ENCODE measurements at places on chromosomes 4 and X.

- DNase-seq: no peak
These were observed 25.1 kb upstream of the CCDC149 start for GRCh38 chr4:24937917-24938281.

DNA sequence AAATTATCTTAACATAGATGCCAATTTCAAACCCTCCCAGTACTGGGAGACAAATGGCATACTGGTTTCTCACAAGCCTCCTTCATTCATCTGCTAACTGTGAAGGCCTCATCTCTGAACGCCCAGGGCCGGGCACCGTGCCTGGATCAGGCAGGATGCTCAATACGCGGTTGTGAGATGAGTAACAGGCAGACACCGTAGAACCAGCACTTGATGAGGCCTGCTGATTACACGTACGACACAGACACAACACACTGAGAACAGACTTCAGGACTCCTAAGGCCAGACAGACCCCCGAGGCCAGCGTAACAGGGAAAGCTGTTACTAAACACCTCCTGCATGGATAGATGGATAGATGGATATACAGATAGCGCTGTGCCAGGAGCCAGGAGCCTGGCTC, 154.6 kb downstream of the AFAP1 start:
- no peak for DNase-seq

DNA sequence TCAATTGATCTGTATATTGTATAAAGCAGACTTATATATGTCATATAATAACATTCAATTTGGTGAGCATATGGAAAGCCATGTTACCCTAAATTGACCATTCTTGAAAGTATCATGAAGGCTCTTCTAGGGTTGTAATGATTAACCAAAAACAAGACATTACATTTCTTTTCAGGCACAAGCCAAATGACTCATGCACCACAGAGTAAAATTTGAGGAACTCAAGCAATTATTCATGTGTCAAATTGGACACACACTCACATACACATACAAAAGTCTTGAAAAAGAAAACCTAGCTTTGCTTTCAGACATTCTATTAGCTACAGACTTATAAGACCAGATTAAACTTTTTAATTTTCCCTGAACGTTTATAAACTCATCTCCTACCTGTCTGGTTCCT, 146.5 kb upstream of the PCDH18 start:
- DNase-seq: no peak

GRCh38 chr4:2788532-2789103, 4.3 kb upstream of the SH3BP2 start:
- no peak for DNase-seq

DNA sequence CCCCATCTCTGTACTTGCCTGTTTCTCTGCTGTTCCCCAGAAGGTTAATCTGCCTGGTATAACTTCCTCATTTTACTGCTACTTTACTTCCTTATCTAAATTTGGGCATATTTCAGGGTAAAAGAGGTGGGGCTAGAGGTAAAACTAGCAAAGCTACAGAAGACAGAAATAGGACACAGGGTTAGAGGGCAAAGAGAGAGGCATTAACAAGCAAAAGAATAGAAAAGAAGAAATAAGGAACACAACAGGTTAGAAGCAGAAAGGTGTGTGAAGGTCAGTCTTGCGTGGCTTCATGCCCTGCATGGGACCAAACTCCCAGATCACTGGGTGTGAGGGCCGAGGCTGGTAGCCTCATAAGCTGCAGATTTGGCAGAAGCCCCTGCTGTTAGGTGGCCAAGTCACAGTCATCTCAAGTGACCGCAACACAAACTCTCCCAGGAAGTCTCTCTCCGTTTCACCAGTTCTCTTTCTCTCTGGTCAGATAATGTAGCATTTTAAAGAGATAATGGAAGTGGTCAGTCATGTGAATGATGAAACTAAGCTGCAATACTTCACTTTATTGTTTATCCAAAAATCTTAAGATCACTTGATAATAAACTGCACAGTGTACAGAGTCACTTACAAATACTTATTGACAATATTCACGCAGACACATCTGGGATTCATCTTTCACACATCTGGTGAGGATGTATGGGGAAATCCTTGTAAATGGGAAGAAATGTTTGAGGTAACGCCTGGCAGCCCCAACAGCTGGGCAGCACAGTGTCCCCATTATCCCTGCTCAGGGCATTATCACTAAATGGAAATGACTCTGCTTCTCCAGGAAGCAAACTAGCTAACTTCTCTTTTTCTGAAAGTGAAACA, 16.4 kb downstream of the TMEM154 start:
- DNase-seq: no peak
